Activated CD4-positive, CD25-positive, alpha-beta regulatory T cell treated with anti-CD3 and anti-CD28 coated beads, Interleukin-2, amount 50 U/mL, for 16 hours (primary cell): ENCODE measurements at places on chromosomes 5 and 9.

- DNase-seq = no peak
These were observed 750.3 kb downstream of the MAT2B start for GRCh38 chr5:164255598-164256213.

- no peak for DNase-seq
These were observed 10.6 kb downstream of the GRIN3A start for GRCh38 chr9:101727612-101728524.

DNA sequence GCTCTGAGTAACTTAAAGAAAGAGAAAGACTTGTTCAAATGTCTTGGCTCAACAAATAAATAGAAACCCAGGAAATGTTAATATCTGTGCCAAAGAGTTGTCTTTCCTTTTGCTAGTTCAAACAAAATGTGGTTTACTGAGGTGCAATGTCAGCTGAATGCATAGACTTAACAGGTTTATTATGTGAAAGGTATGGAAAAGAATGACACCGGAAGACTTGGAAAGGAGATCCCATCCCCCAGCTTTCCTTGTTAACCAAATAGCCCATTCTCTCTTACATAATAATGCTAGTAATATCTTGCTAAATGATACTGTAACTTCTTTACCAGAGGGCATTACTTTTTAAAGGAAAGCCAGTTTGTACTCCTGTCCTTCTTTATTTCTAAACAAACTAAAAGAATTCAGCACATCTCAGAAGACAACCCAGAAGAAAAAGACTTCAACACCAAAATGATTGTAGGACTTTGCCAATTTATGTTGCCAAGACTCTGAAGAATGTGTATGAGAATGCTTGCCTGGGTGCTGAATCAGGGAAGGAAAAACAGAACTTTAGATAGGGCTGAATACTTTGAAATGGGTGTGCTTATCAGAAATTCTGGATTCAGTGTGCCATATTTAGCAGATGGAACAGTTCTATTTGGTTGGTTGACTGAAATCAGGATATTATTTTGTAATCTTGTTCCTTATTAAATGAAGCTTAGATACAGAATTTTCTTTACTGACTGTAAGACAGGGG lies 344.1 kb downstream of the TMEM38B start:
- DNase-seq = no peak

DNA sequence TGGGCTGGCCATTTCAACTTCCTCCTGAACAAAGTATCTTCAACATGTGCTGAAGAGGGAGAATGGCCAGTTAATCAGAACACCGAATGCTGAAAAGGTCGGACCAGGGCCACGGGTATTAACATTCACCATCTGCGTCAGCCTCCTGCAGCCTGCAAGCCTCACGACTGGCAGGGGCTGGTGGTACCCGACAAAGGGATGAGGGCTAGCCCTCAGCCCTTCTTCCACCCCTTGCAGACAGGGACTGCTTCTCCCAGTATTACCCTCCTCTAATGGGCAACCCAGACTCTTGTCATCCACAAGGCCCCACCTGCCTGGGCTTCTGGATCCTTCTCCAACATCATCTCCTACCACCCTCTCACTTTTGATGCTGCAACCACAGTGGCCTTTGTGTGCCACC lies 246.6 kb downstream of the FSTL4 start:
- no peak for DNase-seq

DNA sequence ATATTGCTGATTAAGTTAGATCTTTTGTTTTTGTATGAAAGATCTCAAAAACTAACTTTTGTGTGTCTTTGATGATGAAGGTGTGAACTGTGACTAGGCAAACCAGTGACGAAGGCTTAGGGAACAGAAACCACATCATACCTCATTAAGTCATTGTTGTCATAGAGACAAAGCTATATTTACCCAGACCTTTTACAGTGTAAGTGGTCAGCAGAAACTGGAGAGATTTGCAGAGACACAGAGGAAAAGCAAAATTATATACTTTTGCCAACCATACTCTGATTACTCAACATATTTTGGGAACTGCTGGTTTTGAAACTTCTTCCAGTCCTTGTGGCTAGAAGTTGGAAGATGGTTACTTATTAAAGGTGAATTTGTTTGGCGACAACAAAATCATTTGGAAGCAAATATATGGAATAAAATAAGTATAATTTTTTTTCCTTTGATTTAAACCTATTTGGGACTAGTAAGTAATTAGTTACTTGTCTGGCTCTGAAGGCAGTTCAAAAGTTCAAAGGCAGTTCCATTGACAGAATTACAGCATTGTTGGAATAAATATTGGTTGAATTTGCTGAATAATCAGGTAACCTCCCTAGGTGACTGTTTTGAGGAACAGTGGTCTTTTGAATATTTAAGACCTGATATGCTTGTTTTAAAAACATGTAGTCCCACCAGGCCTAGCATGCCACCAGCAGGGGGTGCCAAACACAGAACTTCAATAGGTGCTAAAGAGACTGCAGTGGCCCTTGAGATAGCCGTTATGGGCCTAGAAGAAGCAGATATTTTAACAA lies 103.8 kb downstream of the RPS23 start:
- DNase-seq = peak; percentile 12

GRCh38 chr5:16573401-16573800 lies 43.4 kb downstream of the RETREG1 start:
- no peak for DNase-seq

DNA sequence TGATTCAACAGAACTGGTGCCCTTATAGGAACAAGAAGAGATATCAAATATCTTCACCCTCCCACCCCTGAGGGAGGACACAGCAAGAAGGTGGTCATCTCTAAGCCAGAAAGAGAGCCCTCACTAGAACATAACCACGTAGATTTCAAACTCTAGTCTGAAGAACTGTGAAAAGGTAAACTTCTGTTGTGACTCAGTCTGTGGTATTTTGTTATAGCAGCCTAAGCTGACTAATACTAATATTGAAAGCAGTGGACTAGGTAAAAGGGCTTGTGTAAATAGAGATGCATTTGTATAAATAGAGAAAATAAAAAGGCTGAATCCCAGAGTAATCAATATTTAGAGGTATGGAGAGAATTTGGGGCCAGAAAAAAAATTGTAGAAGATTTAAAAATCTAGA lies 157.6 kb upstream of the CCNH start:
- DNase-seq = no peak

GRCh38 chr9:135500071-135500524 lies 384 bp upstream of the MRPS2 start:
- no peak for DNase-seq

DNA sequence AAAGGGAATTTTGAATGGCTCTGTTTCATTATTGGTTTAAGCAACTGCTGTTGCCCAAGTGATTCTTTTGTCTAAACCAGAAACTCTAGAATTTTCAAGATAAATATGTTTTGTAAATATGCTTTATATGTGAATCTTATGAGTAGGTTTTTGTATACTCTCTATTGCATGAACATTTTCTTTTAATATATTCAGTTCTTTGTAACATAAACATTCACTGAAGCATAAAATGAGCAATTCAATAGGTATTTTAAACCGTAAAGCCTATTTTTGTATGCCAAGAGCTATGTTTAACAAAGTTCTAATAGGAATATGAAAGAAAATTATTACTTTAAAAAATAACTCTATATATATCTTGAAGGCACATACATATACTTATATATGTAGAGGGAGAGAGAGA lies 293.1 kb downstream of the PSAT1 start:
- DNase-seq = no peak

DNA sequence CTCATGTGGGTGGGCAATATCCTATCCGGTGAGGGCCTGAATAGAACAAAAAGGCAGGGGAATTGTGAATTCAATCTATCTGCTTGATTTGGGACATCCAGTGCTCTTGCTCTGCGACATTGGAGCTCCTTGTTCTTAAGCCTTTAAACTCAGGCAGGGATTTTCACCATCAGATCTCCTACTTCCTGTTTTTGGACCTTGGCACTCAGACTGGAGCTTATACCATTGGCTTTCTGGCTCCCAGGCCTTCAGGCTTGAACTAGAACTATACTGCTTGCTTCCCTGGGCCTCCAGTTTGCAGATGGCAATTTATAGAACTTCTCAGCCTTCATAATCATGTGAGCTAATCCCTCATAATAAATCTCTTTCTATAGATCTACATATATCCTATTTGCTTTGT lies 134.3 kb upstream of the CLINT1 start:
- no peak for DNase-seq

- no peak for DNase-seq
These were observed 189.3 kb upstream of the MAST4 start for GRCh38 chr5:66406761-66407336.

GRCh38 chr9:87075537-87075936 lies 128.2 kb upstream of the GAS1 start:
- no peak for DNase-seq

- no peak for DNase-seq
These were observed 218.4 kb downstream of the PCSK1 start for GRCh38 chr5:96214442-96215197.

DNA sequence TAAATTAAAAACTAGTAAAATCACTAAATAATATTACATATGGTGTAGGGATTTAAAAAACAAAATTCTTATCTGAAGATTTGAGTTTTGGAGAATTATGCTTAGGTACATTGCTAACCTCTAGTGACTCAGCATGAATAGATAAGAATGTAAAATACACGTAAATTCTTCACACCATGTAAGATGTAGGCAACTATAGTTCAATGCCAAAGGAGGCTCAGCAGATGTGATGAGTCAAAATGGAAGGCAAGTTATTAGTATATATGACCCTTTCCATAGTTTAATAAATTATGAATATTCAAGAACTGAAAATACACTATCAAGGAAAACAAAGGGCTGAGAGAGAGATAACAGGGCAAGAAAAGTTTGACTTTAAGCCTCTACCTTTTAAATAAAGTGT lies 79.0 kb downstream of the MRPS30 start:
- no peak for DNase-seq

DNA sequence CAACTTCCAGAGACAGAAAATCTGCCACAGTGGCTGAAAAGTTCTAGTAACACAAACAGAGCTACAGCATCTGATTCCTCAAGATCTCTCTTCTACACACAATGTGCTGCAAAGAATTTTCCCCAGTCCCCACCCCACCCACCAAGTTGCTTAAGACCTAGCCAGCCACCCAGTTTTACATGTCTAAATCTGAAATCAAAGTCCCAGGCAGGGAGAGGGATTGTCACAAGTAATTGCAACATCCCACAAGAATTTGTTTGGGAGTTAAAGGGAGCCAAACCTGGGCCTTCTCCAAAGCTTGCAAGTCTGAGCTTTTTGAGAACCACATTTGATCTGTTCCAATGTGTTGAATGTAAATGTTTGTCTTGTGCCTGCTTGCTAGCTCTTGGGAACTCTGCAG lies 15.5 kb downstream of the IGIP start:
- DNase-seq = no peak

GRCh38 chr9:80797831-80798688 lies 891.3 kb downstream of the TLE1 start:
- DNase-seq = no peak

DNA sequence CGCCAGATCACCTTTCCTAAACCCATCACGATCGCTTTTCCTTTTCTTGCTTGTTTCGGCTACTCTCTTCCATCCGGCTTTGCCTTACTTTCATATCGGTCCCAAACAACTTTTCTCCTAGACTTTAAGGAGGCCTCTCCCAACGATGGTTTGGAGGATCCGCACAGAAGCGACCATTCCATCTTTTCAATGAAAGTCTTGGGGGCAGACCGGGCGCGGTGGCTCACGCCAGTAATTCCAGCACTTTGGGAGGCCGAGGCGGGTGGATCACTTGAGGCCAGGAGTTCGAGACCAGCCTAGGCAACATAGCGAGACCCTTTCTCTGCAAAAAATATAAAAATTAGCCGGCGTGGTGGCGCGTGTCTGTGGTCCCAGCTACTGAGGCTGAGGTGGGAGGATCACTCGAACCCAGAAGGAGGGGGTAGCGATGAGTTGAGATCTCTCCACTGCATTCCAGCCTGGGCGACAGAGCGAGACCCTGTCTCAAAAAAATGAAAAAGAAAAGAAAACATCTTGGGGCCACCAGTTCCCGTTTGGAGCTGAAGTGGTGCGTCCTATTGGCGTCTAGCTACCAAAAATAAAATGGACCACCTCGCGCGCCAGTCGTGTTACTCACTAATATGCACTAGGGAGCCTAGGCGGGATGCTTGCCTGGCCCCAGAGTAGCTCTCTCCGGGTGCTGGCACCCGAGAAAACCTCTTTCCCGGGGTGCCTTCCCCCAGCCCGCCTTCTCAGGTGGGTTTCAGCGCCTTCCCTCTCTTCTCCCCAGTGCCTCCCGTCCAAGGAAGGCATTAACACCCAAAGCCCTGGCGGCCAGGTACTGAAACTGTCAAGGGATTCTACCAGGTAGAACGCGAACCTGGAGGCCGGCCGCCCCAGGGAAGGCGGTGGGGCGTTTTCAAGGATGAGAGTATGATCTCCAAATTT lies 800 bp upstream of the AP3B1 start:
- peak; percentile 22 for DNase-seq

DNA sequence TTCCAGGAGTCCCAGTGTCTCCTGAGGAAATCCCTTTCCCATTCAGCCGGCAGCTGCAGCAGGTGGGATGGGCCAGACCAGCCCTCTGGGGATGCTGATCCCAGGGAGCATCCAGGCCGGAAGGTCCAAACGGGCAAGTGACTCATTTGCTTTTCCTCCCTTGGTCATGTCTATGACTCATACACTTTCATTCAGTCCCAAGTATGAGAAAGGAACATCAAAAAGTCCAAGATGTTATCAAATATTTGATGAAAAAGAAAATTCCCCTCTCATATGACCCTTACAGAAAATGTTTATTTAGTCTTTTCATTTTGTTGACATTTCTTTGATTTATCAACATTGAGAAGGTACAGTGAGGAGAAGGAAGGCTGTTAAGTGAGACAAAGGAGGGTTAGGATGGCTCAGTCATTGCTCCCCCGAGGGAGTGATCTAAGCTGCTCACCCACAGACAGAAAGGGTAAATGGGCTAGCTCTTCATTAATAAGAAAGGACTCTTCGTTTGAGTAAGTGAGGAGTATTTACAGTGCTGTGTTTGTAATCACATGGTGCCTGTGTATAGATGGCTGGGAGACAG lies 117.6 kb upstream of the ANKRD55 start:
- no peak for DNase-seq

DNA sequence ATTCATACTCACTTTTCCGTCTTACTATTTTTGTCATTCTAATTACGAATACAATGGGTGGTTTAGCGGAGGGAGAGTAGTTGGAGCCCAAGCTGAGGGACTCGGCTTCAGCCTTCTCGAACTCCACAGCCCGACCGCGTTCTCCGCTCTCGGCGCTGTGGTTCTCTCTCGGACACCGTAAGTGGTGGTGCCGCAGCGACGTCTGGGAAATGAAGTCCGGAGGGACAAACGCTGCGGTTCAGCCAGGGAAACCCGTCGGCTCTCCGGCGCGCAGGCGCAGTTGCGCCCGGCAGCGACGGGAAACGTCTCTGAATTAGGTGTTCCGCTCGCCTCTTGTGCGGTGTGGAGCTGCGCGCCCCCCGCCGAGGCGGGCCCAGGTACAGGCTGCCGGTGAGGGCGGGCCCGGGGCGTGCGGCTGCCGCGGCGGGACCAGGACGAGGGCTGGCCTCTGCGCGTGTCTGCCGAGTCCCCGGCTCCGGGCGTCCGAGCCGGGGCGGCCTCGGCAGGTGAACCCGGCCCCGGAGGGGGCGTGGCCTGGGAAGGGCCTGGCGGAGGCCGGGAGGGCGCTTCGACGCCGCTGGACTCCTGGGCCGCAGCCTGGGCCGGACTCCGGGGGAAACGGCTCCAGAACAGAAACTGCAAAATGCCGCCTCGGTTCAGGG lies at the start of gene ZNF879:
Gene ZNF879 (plus strand): TSS at position 277 of the 662 bp plus-strand sequence. CDS start 1,201 bp downstream, outside the sequence.
- DNase-seq = peak; percentile 87

- DNase-seq = no peak
These were observed 292.7 kb downstream of the CWC27 start for GRCh38 chr5:65061250-65061973.

- DNase-seq = no peak
These were observed 170.9 kb downstream of the PALM2AKAP2 start for GRCh38 chr9:109950710-109951443.
